ENCODE measurements at places on chromosomes 5 and 9.

DNA sequence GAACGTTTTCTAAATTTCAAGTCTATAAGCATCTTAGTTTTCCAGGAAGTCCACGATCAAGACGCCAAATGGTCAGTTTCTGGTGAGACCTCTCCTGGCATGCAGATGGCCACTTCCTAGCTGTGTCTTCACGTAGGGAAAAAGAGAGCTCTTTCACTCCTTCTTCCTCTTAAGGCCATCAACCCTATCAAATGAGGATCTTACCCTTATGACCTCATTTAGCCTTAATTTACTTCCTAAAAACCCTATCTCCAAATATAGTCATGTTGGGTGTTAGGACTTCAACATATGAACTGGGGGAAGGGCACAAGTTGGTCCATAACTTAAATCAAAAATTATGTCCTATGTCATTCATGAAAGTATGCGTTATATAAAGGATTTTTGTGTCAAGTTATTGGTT, 229.5 kb downstream of the ARL15 start:
- DNase-seq, result no peak

DNA sequence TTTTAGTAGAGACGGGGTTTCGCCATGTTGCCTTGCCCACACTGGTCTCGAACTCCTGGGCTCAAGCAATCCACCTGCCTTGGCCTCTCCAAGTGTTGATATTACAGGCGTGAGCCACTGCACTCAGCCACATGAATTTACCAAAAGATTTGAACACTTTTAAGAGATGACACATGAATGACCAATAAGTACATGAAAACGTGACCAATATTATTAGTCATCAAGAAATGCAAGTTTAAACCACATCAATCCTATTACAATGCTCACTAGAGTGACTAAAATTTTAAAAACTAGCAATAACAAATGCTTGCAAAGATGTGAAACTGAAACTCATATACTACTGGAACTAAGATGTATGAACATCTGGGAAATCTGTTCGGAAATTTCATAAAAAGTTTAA, 54.3 kb downstream of the NR6A1 start:
- no peak for DNase-seq

GRCh38 chr5:57307516-57307915, 133.7 kb downstream of the GPBP1 start:
- DNase-seq, result no peak

- no peak for DNase-seq
These were observed 187.0 kb upstream of the KCNN2 start for GRCh38 chr5:114174837-114175236.

- no peak for DNase-seq
These were observed 12.7 kb downstream of the ELP1 start for GRCh38 chr9:108921200-108921599.

DNA sequence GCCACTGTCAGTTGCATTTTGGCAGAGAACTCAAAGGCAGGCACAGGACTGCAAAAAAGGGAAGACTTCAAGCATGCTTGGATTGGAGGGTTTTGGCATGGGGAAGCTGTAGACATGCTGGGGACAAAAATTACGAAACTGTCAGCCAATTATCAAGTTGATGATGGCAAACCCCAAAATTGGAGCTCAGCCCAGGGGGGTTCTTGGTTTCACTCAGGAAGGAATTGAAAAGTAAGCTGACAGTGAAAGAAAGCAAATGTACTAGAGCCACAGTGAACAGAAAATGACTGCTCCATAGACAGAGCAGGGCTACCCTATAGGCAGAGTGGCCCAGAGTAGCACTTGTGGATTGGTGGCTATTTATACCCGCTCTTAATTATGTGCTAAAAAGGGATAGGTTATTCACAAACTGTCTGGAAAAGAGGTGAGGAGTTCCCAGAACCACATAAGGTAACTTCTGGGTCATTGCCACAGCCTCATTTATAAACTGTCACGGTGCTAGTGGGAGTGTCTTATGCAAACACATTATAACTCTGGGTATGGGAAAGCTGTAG, 14.6 kb upstream of the CFAP95 start:
- DNase-seq, result no peak

All from NCI-H1417 treated with DMSO at 0.1 percent for 48 hours (cell line).